Naive thymus-derived CD4-positive, alpha-beta T cell (primary cell): ENCODE measurements at places on chromosomes 4 and X. TPM values are rescaled to one million over a fixed set of nuclear protein-coding genes. Genes with fewer than 3 reads are reported as not detected.

GABRQ gene
- total RNA-seq: not detected

TCEAL6 gene
- total RNA-seq: not detected

ADD1 gene
- 298 TPM for total RNA-seq

SUPT20HL2 gene
- not detected for total RNA-seq

XAGE1A gene
- total RNA-seq: not detected

XKRX gene
- total RNA-seq: 0.10 and 0.15 TPM in 2 replicates

TBC1D8B gene
- total RNA-seq: 0.24 and 0.99 TPM in 2 replicates

CSAG1 gene
- not detected for total RNA-seq

SNCA gene
- total RNA-seq: 0.49 TPM

USP26 gene
- total RNA-seq: not detected

SLC25A43 gene
- 1.8 TPM for total RNA-seq

MSANTD1 gene
- total RNA-seq: 1.4 and 2.0 TPM in 2 replicates

GPR143 gene
- not detected for total RNA-seq

SERPINA7 gene
- not detected for total RNA-seq

IRS4 gene
- not detected for total RNA-seq

HSFX1 gene
- total RNA-seq: 0.50 TPM

KCNIP4 gene
- not detected for total RNA-seq
